Neural progenitor cell (in vitro differentiated cells): ENCODE measurements at places on chromosomes 5 and 9.
A peak's percentile ranks its signal among the peaks of the same experiment; 100 is the strongest.

DNA sequence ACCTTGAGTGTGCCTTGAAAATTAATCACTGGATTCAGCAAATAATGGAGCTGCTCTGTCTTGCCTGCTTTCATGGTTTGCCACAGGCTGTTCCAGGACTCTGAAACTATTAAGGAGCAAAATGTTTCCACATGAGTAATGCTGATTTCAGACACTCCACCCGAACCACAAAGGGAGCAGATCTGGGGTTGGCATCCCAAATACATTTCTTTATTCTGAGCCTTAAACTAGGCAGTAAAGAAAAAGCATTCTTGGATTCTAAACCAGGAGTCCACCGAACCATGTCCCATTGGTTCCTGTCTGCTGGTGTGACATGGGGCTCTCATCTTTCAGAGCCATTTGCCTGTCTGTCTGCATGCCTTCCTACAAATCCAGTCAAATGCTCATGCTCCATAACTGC is 10.1 kb upstream of the C1QTNF3 start:
- no peak for DNase-seq

DNA sequence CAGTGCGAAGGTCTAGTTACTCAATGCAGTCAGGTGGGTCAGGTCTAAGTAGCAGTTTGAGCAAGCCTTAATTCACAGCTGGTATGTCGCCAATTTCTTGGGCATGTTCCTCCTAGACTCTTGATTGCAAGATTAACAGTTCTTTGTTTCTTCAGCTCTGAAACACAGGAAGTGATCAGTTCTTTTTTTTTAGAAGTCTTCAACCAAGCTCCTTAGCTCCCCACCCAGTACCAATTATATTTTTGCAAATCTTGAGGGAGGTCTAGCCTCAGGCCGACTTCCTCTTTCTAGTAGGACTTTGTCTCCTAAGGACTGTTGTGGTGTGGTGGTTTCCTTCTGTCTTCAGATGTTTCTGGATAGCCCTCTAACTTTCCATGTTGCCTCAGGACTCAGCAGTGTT is 2054.2 kb downstream of the MAT2B start:
- DNase-seq = no peak

DNA sequence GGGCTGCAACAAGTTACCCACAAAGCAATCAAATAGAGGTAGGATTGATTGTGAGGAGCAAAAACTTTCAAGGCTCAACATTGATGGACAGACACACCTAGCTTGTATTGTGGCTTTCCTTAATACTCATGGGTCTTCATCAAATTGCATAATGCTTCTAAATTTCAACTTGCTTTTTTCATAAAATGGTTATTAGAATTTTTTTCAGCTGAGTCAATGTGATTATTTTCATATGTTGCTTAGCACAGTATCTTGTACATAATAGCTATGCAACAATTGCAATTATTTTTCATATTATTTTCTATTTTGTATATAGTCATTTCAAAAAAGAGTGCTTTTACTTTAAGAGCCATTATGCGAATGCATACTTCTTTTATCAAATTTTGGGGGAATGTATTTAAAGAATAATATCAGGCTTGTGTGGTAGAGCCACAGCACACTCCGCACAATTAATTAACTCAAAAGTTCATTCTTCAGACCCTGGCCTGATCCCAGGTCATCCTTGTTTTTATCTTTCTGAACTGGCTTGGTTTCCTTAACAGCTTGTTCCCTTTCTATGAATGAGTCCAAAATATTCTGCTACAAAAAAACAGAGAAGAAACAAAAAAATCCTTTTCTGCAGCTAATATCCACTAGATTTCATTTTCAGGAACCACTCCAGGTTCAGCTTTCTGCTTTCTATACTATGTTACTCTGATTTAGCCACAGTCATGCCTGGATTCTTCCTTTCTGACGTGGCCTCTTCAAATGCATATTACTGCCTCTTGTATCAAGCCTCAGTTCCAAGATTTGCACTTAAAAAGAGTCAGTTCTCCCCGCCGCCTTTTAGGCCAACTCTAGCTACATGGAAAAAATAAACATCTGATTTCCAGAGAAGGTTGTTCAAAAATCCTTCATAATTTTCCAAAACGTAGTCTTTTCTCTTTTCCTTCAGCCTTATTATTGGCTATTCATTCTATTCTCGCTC is 45.3 kb upstream of the CDH9 start:
- no peak for DNase-seq

DNA sequence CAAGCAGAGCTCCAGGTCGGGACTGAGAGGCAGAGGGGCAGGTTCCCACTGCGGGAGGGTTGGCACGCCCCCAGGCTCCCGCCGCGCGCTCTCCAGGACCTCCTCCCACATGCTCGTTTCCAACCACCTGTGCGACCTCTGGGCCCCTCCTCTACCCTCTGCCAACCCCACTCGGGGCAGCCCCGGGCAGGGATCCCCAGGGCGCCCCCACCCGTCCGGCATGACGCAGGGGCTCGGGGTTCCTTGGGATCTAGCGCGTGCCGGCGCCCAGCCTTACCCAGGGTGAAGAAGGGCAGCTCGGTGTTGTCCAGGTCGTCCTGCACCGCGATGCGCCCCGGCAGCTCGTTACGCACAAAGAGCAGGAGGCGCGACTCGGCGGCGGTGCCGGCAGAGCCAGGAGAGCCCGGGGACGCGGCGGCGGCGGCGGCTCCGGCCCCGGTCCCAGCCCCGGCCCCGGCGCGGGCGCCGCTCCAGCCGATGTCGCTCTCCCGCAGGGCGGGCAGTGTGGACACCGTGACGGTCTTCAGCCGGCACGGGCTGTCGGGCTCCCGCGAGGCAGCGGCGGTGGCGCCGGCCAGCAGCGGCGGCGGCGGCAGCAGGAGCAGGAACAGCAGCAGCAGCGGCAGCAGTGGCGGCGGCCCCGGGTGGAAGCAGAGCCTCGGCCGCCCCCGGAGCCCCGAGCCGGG is 494 bp downstream of the ASTN2 start:
- peak; percentile 76 for DNase-seq

DNA sequence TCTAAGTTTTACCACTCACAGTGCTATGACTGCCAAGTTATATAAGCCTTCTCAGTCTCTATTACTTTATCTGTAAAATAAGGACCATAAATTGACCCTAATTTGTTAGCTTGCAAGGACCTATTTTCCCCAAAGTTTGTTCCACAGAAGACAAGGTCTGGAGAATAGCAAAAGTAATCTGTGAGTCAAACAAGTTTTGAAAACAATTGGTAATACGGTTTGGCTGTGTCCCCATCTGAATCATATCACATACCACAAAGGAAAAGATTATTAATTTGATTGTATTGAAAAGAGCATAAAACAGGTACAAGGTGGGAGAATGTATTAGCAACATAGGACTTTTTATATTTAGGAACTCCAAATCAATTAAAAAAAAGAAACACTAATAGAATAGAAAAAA is 124.0 kb upstream of the TARS1 start:
- DNase-seq = no peak

DNA sequence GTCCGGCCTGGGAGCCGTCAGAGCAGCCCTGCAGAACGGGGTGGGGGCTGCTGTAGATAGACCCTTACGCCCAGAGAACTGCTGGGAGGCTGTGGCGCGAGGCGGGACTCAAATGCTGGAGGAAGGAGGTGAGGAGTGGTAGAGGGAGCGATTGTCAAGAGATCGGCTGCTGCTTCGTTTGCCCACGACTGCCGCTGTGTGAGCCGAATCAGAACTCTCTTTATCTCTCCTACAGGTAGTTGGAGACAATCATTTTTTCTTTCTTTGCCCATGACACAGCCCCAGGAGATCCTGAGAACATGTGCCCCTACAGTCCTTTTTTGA is 456 bp downstream of the ZNF79 start:
- DNase-seq = no peak

DNA sequence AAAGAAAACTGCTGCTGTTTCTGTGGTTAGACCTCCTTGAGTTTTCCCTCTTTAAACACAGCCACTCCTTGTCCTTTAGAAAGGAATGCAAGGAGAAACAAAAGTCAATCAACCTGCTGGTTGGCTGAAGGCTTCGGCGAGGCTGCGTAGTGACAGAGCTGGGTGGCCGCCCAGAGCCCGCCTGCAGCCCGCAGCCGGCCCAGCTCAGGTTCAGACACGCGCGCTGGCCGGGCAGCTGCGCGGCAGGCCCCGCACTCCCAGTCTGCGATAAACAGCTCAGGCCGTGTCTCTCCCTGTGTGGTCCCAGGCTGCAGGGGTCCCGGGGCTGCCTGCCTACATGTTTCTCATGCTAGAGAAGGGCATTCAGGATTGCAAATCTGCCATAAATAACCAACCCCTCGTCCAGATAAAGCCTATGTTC is 115.4 kb downstream of the HSD17B3 start:
- peak; percentile 88 for DNase-seq

- no peak for DNase-seq
Observed at GRCh38 chr9:75108571-75108970, 20.3 kb downstream of the OSTF1 start.

DNA sequence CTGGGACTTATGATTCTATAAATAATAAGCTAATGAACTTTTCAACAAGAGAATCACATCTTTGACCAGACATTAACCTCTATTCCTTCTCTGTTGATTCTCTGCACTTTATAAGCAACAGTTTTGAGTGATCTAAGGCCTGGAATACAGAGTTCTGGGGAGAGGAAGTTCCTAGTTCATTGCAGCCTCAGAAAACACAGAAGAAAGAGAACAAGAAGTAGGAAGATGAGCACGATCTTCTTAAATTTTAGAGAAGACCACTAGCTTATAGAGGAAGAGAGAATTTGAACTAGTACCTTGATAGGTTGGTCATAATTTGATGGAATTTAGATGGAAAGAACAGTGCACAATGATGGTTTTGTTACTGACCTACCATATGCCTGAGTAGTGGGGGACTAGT is 8.5 kb upstream of the C9orf72 start:
- no peak for DNase-seq

GRCh38 chr5:179256328-179257175 is 88.7 kb downstream of the ADAMTS2 start:
- no peak for DNase-seq

DNA sequence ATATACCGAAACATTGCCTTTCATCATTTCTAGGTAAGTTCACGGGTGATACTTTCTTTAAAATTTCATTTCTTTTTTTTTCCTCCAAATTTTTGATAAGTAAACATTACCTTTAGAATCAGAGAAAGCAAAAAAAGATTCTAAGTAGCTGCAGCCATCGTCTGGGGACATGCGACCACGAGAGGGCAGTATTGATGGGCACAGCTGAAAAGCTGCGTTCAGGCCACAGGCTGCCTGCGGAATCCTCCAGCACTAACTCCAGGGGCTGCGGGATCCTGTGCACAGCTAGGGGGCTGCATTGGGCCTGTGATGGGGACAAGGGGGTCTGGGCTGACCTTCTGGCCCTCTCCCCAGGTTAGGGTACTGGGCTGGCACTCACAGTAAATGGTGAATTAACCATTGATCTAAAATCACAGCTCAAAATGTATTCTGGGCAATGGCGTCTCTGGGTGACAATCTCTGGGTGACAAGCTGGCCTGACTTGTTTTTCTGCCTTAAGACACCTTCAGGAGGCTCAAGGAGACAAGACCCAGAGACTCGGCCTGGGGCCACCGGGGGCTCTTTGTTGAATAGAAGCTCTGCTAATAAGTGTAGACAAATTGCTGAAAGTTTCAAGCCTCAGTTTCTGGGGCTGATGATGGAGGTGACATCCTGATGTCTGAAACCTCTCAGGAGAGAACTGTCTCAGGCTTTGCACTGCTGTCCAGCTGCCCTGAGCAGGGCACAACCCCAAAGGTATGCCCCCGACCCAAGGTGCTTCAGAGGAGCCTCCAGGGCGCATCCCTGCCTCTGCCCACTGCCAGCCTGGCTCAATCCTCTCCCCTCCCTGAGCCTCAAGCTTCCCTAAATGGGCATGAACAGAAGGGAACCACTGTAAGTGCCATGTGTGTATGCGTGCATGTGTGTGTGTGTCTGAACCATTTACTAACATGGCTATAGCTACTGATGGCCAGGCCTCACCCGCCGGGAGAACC is 44.3 kb upstream of the SARDH start:
- DNase-seq = peak; percentile 89

GRCh38 chr5:151451626-151452520 is 4.5 kb downstream of the SLC36A1 start:
- DNase-seq = no peak

DNA sequence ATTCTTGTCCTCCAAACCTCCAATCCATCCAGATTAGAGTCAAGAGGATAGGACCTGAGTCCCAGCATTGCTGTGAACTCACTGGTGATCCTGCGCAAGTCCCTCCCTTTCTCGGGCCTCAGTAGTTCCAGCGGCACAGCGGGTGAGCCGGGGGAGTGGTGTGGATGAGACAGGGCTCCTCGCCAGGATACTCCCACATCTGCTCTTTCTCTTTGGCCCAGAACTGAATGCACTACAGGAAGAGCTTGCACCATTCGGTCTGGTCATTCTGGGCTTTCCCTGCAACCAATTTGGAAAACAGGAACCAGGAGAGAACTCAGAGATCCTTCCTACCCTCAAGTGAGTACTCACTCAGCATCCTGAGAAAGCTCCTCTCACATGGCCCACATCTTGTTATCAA is 6.3 kb downstream of the GPX3 start:
- no peak for DNase-seq

GRCh38 chr9:96651626-96652025 is 3.5 kb downstream of the PRXL2C start:
- DNase-seq = no peak

GRCh38 chr9:137365552-137366444 is 57.2 kb downstream of the EXD3 start:
- DNase-seq = no peak

GRCh38 chr5:31113666-31114350 is 79.7 kb upstream of the CDH6 start:
- no peak for DNase-seq

- DNase-seq = no peak
Observed at GRCh38 chr5:165829504-165829903, 2324.1 kb downstream of the MAT2B start.

- DNase-seq = peak; percentile 35
Observed at GRCh38 chr5:16679863-16680262, 63.1 kb upstream of the RETREG1 start.

DNA sequence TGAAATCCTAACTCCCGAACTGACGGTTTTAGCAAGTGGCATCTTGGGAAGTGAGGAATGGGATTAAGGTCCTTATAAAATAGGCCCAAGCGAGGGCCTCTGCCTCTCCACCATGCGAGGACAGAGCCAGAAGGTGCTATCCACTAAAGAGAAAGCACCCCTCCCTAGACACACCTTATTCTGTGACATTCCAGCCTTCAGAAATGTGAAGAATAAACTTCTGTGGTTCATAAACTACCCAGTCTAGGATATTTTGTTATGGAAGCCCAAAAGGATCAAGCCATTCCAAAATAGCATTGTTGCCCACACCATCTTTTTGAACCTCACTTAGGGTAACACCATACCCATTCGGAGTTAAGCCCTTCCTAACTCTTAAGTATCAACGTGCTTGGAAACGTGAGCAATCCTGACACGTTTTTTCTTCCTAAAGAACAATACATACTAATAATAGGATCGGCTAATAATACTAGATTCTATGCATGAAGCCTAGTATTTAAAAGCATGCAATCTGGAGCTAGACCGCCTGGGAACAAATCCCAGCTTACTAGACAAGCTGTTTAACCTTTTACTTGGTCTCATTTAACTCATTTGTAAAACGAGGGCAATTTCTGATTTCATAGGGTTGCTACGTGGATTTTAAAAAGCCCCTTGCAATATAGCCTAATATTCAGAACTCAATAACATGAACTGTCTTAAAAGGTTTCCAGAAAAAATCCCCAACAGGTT is 1.1 kb upstream of the SMC2 start:
- DNase-seq = peak; percentile 10

- DNase-seq = peak; percentile 57
Observed at GRCh38 chr5:121503111-121503840, 348.4 kb upstream of the FTMT start.

- no peak for DNase-seq
Observed at GRCh38 chr9:105070176-105070575, 142.2 kb upstream of the ABCA1 start.

GRCh38 chr5:111345731-111346130 is 121.5 kb downstream of the CAMK4 start:
- DNase-seq = no peak
